ENCODE measurements at places on chromosomes 12 and 14. TPM values are rescaled to one million over a fixed set of nuclear protein-coding genes. Genes with fewer than 3 reads are reported as not detected.

GRCh38 chr12:108755481-108755880, 24.2 kb upstream of the CORO1C start:
- DNase-seq: no peak
- no peak overlapping the region for H3K27ac ChIP-seq
- H3K36me3 ChIP-seq: no peaks in the 10 kb centered on the region
- H3K27me3 ChIP-seq: peaks cover 2% of the 10 kb centered on the region
- no peak overlapping the region for H3K4me3 ChIP-seq

DNA sequence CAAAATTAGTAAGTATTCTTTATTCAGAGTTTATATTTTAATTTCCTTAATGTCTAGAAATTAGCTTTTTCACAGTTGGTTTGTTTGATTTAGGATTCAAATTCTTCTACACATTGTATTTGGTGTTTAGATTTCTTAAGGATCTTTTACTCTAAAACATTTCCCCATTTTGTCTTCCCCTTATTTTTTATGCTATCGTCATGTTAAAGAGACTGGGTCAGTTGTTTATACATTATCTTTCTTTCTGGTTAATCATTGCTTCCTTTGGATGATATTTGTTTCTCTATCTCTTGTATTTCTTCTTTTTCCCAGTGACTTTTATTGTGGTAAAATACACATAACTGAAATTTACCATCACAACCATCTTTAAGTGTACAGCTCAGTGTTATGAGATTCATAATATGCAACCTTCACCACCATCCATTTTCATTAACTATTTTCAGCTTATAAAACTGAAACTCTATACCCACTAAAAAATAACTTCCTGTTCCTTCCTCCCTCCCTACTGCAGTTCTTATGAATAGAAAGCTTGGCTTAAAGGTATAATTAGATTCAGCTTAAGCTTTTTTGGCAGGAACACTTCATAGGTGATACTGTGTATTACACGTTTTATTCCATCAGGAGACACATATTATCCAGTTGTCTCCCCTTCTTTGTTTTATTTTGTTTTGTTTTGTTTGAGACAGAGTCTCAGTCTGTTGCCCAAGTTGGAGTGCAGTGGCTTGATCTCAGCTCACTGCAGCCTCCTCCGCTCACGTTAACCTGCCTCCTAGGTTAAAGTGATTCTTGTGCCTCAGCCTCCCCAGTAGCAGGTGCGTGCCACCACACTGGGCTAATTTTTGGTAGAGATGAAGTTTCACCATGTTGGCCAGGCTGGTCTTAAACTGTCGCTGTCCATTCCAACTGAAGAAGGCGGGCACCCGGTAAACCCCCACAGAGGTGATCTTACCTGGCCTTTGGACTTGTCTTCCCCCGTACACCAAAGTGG, 45.0 kb downstream of the NOPCHAP1 start:
- no peaks in the 10 kb centered on the region for H3K27me3 ChIP-seq
- no peak overlapping the region for H3K27ac ChIP-seq
- no peak overlapping the region for H3K4me3 ChIP-seq

Gene AQP6
- not detected for total RNA-seq

GRCh38 chr14:78974691-78975090, 804.5 kb downstream of the NRXN3 start:
- no peak for DNase-seq
- H3K4me1 ChIP-seq: no peaks in the 10 kb centered on the region
- no peak overlapping the region for H3K4me3 ChIP-seq

- no peaks in the 10 kb centered on the region for H3K36me3 ChIP-seq
- no peak overlapping the region for H3K4me3 ChIP-seq
- H3K27me3 ChIP-seq: no peaks in the 10 kb centered on the region
These were observed 112.8 kb downstream of the CAPZA3 start for GRCh38 chr12:18850752-18851151.

Gene TCP11L2
- 14.0 TPM for total RNA-seq

- no peaks in the 10 kb centered on the region for H3K36me3 ChIP-seq
- no peak overlapping the region for H3K4me3 ChIP-seq
- H3K27ac ChIP-seq: peak overlapping the region; percentile 72
- peaks cover 4% of the 10 kb centered on the region for H3K4me1 ChIP-seq
These were observed 5.3 kb upstream of the TMEM119 start for GRCh38 chr12:108602976-108603704.

- H3K36me3 ChIP-seq: peaks cover 14% of the 10 kb centered on the region
- no peak for DNase-seq
- no peak overlapping the region for H3K27ac ChIP-seq
- H3K4me3 ChIP-seq: no peak overlapping the region
- peaks cover 24% of the 10 kb centered on the region for H3K4me1 ChIP-seq
- H3K27me3 ChIP-seq: no peaks in the 10 kb centered on the region
These were observed 8.9 kb downstream of the C3AR1 start for GRCh38 chr12:8057306-8057705.

GRCh38 chr12:3646561-3647241, 106.2 kb downstream of the CRACR2A start:
- no peak for DNase-seq
- H3K4me3 ChIP-seq: no peak overlapping the region
- peaks cover 6% of the 10 kb centered on the region for H3K36me3 ChIP-seq
- H3K27ac ChIP-seq: no peak overlapping the region

All from endothelial cell (in vitro differentiated cells).